Naive thymus-derived CD4-positive, alpha-beta T cell (primary cell): ENCODE measurements at places on chromosomes 2 and 18. TPM values are rescaled to one million over a fixed set of nuclear protein-coding genes. Genes with fewer than 3 reads are reported as not detected.
A peak's percentile ranks its signal among the peaks of the same experiment; 100 is the strongest.

DNA sequence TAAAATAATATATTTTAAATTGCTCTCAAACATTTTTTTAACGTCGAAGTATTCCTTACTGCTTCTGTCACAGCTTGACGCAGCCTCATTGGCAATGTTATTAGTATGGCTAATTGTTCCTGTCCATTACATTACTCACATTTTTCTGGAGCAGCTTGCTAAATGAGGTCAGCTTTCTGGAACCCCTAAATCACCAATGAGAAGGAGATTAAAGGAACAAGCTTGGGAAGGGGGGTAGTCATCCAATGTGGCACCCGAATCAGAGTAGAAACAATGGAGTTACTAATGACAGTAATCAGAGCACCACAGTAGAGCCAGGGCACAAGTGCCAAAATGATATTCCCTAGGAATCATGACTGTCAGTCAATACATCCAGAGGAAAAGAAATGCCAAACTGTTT, 5.1 kb downstream of the NEUROD1 start:
- DNase-seq, result no peak

Gene COMMD1
- 56.0 TPM for polyA plus RNA-seq

Gene PRSS56
- not detected for polyA plus RNA-seq

- DNase-seq, result no peak
These were observed 27.9 kb downstream of the ZCCHC2 start for GRCh38 chr18:62550746-62551145.

DNA sequence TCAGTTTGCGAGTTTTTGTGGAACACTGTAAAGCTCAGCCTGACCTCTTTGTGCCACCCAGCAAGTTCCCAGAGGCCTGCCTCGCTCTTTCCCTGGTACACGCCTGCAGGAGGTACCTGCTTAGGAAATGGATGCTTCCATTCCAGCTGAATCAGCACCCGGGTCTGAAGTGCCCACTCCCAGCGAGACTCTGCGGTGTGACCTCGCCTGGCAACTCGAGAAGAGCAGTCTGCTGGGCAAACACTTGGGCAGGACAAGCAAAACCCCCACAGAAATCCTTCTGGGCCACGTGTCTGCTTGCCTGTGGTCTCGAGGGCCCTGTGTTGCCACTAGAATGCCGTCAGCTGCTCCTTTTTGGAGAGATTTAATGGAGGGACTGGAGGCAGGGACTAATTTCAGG, 127.6 kb downstream of the MAPK4 start:
- DNase-seq, result no peak

GRCh38 chr18:13608791-13609532, 117.4 kb downstream of the FAM210A start:
- DNase-seq, result peak; percentile 17

- no peak for DNase-seq
These were observed 115.1 kb downstream of the DTNB start for GRCh38 chr2:25558262-25558661.

DNA sequence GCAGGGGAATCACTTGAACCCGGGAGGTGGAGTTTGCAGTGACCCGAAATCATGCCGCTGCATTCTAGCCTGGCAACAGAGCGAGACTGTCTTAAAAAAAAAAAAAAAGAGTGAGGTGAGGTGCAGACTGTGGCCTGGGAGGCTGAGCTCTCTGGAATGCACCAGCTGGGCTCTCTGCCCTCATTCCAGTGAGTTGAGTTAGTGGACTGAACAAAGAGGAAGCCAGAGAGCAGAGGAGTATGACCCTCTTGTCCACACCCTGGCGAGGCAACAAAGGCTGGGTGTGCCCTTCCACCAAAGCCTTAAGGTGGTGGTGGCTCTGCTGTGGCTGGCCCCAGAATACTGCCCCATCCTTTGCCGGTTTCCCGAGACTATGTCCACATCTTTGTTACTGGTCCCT, 71.3 kb upstream of the ACKR3 start:
- no peak for DNase-seq

GRCh38 chr2:191115391-191115790, 35.4 kb downstream of the STAT4 start:
- no peak for DNase-seq

DNA sequence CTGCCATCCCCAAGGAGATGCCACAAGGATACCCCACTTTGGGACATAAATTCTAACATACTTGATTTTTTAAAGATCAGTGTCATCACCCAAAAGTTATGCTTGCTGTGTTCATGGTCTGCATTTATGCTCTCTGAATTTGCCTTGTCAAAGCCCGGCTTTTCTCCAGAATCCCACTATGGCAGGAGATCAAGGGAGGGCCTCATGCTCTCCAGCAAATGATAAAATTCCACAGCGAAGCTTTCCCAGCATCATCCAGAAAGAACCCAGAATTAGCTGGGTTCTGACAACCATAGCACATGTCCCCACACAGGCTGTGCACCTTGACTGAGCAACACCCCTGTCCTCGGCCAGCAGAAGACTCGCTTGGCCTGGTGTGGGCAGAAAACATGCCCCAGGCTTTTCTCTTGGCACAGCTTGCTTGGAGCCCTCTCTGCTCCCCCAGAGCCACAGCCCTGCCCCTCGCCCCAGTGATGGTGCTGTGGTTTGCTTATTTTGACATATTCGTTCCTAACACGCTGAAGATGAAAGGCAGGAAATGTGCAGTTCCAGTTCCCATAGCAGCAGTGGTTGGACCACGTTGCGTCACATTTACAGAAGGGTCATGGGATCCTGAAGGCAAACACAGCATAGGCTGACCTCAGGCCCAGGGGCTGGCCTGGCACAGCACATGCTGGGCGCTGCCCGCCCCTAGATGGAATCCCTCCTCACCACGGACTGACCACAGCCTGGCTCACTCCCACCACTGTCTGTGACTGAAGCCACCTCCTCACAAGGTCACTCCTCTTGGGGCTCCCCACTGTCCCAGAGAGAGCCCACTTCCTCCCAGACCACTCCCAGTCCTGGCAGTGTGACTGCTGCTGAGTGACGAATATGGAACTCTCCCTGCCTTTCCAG, 14.1 kb upstream of the CHRNA1 start:
- DNase-seq, result peak; percentile 51

DNA sequence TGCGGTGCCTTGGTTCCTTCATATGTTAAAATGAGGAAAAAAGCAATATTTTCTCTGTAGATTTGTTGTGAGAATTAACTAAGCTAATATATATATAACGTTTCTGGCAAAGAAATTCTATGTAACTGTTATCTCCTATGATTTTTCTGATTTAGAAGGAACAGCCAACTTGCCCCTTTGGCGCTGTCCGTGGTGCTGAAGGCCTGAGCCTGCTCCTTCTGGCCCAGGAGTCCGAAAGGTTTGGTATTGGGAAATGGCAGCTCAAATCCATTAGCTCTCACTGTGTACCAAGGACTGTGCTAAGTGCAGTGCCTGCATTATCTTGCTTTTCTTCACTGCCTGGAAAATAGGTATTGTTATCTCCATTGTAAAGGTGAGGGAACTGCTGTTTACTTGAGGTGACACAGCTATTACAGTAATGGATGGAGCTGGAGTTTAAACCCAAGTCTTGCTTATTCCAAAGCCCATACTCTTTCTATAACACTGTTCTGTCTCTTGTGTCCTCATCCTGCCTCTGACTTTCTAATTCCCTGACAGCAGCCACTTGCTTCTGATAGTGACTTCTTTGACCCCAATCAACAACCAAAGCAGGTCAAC, 52.2 kb downstream of the C1QL2 start:
- no peak for DNase-seq

- DNase-seq, result no peak
These were observed 442.1 kb upstream of the MEX3C start for GRCh38 chr18:51639541-51639940.

DNA sequence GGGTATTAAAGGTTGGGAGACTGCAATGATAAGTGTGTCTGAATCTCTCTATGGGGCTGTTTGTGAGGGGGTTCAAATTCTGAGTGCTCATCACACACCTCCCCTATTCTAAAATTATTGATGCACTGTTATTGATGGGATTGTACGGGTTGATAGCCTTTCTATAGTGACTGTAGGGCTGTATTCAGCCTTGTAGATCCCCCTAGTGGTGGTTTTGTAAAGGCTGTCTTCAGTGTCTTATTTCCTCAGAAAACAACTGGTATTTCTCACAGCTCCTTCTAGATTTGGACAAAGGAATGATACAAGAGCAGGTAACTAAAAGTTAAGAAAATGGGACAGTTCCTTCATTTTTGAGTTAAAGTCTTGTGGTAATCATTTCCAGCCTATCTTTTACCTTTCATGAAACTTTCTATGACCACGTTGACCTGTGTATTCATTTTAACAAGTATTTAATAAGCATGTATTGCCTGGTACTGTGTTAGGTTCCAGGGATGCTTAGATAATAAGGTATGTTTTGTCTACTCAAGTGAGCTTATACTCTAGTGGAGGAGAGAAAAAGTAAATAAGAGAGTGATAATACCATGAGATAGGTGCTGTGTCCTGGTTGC, 21.2 kb downstream of the SMAD4 start:
- no peak for DNase-seq

Gene DSEL
- 0.23 TPM for polyA plus RNA-seq

DNA sequence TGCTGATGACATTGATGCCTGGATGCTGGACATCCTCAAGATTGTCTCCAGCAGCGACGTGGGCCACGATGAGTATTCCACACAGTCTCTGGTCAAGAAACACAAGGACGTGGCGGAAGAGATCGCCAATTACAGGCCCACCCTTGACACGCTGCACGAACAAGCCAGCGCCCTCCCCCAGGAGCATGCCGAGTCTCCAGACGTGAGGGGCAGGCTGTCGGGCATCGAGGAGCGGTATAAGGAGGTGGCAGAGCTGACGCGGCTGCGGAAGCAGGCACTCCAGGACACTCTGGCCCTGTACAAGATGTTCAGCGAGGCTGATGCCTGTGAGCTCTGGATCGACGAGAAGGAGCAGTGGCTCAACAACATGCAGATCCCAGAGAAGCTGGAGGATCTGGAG, 94.1 kb upstream of the EML6 start:
- DNase-seq, result no peak

DNA sequence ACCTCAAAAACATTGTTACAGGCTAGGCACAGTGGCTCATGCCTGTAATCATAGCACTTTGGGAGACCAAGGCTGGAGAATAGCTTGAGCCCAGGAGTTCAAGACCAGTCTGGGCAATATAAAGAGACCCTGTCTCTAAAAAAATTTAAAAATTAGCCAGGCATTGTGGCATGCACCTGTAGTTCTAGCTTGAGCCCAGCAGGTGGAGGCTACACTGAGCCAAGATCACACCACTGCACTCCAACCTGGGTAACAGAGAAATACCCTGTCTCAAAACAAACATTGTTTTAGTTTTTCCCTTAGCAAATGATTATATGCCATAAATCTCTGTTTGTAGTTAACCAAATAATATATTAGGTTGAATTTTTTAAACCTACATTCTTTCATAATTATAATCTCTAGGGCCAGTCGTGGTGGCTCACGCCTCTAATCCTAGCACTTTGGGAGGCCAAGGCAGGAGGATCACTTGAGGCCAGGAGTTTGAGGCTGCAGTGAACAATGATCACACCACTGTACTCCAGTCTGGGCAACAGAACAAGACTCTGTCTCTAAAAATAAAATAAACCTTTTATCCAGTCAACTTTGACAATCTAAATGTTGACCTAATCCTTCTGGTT, 13.3 kb upstream of the CYP20A1 start:
- DNase-seq, result peak; percentile 31
